SIG-M5 (cell line): ENCODE measurements at places on chromosomes 11 and 22.
A peak's percentile ranks its signal among the peaks of the same experiment; 100 is the strongest.

DNA sequence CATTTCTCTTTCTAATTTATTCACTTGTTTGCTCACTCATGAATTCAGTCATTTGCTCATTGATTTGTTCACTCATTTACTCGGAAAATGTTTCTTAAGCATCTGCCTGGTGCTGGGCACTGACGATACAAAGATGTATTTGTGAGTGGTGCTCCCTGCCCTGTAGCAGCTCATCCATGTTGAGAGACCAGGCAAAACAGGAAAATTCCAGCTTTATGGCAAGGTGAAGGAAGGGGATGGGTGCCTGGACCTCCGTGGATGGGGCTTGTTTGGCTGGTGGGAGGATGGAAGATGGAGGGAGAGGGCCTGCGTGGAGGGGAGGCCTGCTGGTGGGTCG is 53.1 kb downstream of the TBC1D22A start:
- no peak for DNase-seq

DNA sequence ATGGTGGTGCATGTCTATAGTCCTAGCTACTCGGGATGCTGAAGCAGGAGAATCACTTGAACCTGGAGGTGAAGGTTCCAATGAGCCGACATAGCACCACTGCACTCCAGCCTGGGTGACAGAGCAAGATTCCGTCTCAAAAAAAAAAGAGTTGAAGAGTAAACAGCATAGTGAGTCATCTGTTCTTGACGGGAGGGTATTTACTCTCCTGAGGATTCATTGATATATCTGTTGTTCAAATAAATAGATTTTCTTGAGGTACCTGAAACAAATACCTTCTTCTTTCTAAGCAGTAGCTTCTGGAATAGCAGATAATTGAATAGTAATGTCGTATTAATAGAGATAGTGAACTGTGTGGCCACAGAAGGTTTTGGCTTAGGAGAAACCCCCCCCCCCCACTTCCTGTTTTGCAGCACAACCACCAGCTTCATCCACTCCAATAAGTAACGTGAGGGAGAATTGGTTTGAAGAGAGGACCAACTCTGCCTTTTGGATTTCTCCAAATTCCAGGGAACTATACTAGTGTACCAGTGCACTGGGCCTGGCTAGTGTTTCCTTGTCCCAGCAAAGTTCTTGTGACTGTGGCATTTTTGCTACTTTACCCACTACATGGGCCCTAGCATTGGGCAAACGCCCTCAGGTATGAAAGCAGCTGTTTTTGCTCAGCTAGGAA is 90.0 kb downstream of the PRMT3 start:
- no peak for DNase-seq

DNA sequence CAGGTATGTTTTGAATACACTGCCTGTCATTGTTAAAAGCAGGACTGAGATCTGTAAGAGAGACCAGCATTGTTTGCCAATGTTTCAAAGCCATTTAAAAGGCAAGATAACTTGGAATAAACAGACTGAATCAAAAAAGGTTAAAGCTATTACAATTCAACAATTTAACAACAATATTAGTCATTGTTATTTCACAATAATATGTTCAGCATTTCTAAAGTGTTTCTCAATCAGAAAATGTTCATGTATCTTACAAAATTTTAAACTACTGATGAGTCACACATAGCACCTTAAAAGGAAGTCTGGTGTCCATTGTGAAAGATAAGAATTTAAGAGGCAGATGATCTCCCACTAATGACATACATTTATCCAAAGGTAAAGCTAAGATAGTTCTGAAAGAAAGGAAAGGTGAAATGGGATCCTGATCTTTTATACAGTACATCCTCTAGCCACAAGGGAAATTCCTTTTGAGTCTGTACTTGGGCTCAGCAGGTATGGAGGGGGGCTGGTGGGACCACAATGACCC is 79.7 kb downstream of the MAML2 start:
- DNase-seq: peak; percentile 83

GRCh38 chr22:35253946-35254345 is 3.3 kb upstream of the HMGXB4 start:
- DNase-seq: no peak

- DNase-seq: no peak
Observed at GRCh38 chr11:69699213-69699612, 4.6 kb downstream of the FGF19 start.

DNA sequence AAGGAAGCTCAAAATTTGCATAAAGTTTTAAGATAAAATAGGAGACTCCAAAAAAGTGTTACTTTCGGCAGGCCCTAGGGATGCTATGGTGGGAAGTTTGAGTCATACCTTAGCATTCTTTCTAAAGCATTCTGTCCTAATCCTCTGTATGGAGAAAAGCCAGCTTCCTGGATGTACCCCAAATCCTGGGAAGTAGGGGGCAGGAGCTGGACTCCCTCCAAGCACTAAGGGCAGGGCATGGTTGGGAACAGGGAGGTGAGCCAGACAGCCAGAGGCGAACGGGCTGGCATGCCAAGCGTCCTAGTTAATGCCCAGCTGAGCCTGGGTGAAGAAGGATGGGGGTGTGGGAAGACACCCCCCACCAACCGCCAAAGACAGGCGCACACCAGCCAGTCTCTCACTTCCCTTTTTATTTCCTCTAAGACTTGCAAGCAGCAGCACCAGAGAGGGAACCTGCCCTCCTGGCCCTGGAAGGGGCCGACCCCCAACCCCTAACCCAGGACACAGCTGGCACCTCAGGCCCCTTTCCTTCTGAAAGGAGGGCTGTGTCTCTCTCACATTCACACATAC is 23.9 kb downstream of the RTN4RL2 start:
- peak; percentile 4 for DNase-seq
